NB4 (cell line): ENCODE measurements at places on chromosomes 11 and 22.

DNA sequence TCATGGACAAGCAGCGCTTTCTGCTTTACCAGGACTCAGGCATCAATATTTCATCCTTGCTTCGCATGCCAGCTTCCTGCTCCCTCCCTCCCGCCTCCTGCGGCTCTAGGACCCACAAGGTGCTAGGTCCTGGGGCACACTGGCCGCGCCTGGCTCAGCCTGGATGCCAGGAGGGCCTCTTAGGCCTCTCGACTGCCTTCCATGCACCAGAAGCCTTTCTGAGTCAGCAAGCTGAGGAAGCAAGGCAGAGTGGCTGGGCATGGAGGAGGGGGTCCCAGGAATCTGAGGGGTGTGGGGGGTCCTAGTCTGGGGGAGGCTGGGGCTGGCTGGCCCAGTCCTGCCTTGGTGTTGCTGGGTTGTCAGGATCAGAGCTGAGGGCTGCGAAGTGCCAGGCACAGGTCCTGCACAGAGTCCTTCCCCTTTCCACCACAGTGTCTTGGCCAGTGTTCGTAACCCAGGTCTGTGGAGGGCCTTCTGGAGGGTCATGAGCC is 61.0 kb upstream of the THY1 start:
- DNase-seq, result no peak

DNA sequence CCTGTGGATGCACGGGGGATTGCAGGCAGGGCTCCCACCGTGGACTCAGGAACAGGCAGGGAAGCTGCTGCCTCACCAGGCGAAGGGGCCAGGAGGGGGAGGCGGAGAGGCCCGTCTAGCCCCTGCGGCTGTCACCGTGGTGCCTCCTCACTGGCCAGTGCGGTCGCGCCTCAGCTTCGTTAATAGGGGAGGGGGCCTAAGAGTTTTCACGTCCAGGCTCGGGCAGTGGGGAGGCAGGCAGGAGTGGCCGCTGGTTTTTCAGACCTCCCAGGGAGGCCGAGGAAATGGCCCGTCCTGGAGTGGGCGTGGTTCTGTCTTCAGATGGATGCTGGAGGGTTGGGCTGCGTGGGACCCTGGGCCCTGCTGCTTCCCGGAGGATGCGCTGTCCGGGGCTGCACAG is 91.1 kb upstream of the B3GAT1 start:
- DNase-seq, result no peak

GRCh38 chr11:75261902-75262361 is 21.4 kb downstream of the TPBGL start:
- no peak for DNase-seq

DNA sequence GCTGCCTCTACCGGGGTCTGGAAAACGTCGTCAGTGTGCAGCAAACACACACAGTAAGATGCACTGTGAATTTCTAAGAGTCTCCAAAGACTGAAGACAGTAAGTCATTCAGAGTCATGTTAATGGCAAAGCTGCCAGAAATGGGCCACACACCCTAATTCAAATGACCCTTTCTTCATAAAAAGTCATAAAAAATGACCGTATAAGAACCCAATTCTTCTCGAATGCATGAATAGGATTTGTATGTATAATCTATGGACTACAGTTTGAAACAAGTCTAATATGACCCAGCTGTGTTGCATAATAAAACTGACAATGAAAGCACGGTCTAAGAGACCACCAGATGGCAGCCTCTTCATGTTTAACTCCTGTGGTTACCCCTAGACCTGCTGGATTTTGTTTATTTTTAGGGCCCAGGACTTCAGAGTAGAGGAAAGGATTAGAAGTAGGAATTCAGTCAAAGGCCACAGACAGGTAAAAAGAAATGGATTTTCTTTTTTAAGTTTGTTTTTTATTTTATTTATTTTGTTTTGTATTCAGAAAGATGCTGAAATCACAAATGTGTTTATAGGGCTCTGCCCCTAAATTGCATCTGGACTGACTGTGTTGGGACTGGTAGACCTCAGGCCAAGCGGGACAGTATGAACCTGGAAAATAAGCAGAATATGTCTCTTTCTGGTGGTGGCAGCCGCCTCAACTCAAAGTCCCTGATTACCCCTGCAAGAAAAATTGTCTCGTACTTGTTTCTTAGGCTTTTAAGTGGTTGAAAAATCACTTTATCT is 32.1 kb upstream of the SLC5A12 start:
- peak; percentile 59 for DNase-seq

DNA sequence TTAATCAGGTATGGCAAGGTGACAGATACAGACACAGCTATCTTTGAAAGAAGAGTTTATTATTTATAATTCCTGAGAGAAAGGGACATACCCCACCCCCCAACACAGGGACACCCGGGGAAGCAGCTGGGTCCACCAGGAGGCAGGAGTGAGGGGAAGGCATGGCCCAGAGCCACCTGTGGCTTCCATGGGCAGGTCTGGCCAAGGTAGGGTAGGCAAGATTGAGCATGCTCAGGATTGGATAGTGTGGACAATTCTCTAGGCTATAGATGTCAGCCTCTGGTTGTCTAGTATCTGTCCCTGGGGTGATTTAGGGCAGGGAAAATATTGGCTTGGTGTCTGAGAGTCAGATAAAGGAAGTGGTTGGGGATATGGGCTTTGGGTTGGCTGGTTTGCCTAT is 27.5 kb upstream of the SMIM35 start:
- DNase-seq, result peak; percentile 29

DNA sequence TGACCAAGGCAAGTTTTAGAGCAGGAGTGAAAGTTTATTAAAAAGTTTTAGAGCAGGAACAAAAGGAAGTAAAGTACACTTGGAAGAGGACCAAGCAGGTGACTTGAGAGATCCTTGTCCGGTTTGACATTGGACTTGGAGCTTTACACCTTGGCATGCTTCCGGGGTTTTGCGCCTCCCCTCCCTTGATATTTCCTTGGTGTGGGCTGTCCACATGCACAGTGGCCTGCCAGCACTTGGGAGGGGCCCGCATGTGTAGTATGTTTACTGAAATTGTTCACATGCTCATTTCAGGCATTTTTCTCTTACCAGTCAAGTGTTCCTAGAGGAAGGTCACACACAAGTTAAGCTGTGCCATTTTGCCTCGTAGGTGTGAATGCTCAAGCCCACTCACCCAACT is 19.0 kb upstream of the THRSP start:
- no peak for DNase-seq
